IPS-NIHi11 (cell line): ENCODE measurements at places on chromosomes 1 and 21.

GRCh38 chr1:94236630-94237290 lies 624 bp downstream of the ARHGAP29 start:
- peak; percentile 43 for DNase-seq

DNA sequence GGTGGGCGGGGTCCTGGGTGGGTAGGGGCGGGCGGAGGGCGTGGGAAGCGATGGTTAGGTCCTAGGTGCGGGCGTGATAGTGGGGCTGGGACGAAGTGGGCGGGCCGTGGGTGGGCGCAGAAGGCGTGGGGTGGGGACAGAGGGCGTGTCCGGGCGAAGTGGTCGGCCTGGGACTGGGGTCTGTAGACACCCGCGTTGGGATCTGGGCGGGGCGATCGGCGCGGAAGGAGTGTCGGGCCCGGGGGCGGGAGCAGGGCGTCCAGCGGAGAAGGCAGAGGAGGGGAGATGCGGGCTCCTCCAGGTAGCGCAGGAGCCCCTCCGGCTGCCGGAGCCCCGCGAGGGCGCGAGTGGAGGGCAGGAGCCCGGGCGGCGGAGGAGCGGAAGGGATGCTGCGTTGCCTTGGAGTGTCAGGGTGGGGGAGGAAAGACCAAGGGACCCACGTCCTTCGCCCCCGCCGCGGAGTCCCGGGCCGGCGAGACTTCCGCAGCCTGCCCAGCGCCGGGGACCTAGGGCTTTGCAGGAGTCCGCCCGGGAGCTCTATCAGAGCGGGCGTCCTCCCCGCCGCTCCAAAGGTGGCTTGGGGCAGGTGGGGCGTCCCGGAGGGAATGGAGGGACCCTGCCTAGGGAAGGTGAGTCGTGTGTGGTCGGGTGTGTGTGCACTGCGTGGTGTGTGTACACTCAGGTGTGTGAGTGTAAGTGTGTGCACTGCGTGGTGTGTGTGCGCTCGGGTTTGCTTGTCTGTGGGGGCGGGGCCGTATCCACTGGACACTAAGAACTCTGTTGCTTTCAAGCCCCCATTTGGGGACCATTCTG lies 27.0 kb upstream of the PRSS38 start:
- DNase-seq = peak; percentile 86

GRCh38 chr1:180919183-180919700 lies 6.5 kb downstream of the KIAA1614 start:
- DNase-seq = no peak

- no peak for DNase-seq
These were observed 310.7 kb downstream of the PCP4 start for GRCh38 chr21:40177979-40178378.

GRCh38 chr1:245014247-245015029 lies 140.3 kb upstream of the KIF26B start:
- no peak for DNase-seq

DNA sequence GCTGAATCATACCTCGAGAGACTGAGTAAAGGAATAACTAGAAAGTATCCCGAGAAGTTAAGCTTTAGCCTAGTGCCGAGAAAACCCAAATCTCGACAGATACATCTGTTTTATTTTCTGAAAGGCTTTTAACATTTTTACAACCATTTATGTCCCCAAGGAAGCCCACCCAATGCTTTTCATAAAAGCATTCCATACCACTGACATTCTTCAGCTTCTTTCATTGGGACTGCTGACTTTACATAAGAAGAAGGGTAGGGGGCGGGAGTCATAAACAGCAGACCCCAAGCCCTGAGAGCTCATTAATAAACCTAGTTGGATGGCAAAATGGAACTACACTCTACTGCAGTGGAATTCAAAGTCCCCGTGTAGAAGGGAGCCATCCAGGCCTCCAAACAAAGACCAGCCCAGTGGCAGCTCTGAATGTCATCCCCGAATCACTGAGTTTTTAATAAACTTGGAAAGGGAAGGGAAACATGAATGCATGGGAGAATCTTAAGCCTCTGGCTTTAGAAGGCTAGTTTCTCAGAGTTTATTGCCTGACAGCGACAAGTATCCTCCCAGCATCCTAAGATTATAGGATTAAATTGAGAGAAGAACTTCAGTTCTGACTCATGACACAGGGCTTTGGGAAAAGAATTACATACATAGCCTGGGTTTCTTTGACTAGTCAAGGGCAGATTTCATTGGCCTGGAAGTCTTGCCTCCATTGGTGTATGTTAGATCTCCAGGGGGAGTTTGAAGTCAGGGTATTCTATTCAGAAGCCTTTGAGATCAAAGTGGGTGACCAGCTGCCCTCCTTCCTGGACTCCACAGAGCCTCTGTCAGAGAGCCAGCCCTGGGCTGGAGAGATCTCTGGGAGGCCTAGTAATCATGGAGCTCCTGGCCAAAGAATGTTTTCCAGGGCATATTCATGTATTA lies 3.7 kb downstream of the ATF3 start:
- DNase-seq = no peak

- DNase-seq = no peak
These were observed 110.5 kb downstream of the MAST2 start for GRCh38 chr1:45913731-45914501.

GRCh38 chr1:244598611-244599010 lies 54.3 kb upstream of the DESI2 start:
- no peak for DNase-seq

DNA sequence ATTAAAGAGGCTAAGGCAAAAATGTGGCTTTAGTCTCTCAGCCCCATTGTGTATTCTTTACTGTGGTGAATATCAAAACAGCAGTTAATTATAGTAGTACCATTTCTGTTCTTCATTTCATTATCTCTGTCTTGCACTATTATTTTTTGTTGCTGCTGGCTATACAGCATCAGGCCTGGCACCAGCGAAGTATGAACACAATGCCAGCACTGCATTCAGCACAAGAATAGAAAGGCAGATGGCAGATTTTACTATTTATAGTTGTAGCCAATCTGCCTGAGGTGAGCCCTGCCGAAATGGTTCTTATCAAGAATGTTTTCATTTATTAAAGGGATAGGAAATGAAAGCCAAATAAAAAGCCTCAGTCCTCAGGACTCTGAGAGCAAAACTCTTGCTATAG lies 72.1 kb downstream of the GPR52 start:
- no peak for DNase-seq

DNA sequence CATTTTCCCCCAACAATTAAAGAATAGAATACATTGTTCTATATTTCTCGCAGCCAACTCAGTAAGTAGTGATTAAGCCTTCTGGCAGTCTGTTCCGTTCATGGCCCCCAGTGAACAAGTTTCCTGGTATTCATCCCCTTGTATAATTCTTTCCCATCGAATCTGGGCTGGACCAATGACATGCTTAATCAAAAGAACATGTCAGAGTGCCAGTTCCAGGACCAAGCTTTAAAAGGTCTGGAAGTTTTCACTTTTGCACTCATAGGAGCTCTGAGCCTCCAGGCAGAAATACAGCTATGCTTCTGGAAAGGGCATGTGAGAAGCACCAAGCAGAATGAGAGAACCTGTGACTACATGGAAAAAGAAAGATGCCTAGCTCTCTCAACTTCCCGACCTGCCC lies 22.5 kb upstream of the DPYD start:
- DNase-seq = no peak

- no peak for DNase-seq
These were observed 322.2 kb downstream of the LMX1A start for GRCh38 chr1:165034136-165034809.

GRCh38 chr1:70778056-70778762 lies 269.4 kb downstream of the PTGER3 start:
- DNase-seq = no peak

DNA sequence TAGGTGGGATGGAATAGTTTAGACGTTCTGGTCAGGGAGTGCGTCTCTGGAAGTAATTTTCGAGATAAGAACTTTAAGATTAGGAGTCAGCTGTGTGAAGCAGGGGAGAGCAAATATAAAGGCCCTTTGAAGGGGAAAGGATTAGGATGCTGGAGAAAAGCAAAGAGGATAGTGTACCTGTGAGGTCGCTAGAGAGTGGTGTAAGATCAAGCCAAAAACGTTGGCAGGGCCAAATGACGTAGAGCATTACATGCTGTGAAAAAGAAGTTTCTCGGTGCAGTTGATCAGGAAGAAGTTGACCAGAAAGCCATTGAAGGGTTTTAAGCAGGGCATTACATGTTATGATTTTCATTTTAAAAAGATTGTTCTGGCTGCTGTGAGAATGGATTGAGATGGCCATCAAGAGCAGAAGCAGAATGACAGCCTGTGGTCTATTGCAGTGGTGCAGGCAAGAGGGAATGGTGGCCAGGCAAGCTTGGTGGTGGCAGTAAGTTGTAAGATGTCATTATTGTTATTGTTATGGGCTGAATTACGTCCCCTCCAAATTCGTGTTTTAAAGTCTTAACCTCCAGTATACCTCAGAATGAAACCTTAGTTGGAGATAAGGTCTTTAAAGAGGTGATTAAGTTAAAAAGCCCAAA lies 113.6 kb upstream of the KIF26B start:
- DNase-seq = no peak

- no peak for DNase-seq
These were observed 10.1 kb downstream of the C1orf174 start for GRCh38 chr1:3889936-3890335.

GRCh38 chr1:199751506-199751905 lies 276.0 kb upstream of the NR5A2 start:
- no peak for DNase-seq

DNA sequence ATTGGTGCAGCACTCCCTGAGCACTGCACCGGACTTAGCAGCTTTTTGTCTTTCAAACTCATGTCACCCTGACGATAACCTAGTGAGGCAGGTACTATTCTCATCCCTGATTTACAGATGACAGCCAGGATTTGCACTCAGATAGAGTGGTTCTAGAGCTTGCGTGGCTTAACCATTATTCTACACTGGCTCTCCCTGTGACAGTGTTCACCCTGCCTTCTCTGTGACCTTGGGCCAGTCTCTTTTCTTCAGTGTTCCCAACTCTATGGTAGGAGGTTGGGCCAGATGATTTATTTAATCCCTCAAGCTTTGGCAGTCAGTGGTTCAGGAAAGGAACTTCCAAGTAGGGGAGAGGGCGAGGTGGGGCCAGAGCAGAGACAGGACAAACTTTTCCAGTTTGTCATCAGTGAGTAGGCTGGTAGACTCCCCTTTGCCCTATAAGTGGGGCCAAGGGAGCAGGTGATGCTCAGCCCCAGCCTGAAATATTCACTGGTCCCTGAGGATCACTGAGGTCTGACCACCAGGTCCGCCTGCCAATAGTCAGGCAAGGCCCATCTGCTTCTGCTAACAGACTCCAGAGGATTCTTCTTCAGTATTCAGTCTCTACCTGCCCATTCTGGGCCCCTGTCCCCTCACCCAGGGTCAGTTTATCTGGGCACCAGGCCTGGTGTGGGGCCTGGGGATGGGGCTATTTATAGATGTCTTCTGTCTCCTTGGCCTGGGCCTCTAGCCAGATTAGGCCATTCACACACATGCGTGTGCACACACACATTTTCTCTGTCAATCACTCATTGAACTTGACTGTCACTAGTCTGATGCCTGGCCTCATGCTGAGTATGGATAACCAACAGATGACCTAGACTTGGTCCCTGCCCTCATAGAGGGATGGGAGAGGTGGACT lies 8.8 kb upstream of the FABP3 start:
- no peak for DNase-seq

- peak; percentile 45 for DNase-seq
These were observed 247.6 kb downstream of the TM2D1 start for GRCh38 chr1:61477301-61477700.

- DNase-seq = no peak
These were observed 99.1 kb downstream of the MT1HL1 start for GRCh38 chr1:236904892-236905741.

GRCh38 chr1:58745117-58745516 lies 38.7 kb downstream of the JUN start:
- DNase-seq = no peak

DNA sequence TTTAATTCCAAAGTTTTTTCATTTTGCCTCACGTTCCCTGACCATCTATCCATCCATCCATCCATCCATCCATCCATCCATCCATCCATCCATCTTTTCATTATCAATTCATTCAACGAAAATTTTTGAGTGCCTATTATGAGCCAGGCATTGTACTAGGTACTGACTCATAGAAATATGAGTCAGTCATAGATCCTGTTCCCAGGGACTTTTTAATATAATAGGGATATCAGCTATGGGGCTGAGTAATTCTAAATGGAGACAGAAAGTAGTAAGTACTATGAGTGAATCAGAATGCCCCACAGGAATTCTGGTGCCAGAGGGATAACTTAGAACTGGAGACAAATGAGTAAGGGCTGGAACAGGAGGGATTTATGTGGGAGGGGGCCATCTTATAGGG lies 49.8 kb upstream of the GNG12 start:
- DNase-seq = no peak

DNA sequence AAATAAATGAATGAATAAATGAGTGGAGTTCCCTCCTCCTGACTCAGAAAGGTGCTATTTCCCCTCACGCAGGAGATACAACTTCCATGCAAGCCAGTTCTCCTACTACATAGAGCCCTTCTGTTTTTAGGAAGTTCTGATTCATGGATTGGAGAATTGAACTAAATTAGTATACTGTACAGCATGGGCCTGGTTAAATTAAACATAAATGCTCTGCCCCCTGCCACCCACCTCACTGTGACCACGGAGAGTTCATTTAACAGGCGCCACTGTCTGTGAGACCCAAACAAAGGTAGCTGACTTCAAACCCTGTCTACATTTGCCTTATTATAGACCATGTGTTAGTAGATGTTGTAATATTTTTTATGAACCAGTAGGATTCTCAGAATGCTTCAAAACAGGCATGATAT lies 9.1 kb upstream of the IRF2BP2 start:
- no peak for DNase-seq

DNA sequence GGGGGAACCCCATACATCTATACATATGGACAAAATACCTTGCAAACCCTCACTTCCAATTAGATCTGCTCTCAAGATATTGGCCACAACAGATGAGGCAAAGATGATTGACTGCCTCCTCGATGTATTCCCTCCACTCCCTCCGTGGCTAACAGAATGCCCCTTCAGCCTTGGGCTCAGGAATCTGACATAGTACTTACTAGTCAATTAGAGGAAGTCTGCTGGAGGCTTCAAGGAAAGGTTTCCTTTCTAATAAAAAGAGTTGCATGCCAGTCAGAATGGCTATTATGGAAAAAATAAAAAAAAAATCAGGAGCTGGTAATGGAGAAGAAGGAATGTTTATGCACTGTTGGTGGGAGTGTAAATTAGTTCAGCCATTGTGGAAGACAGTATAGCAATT lies 90.4 kb upstream of the VAV3 start:
- no peak for DNase-seq
